AML-193 (cell line): ENCODE measurements at places on chromosomes 13 and 19.

GRCh38 chr19:17796013-17796837 is 1.3 kb downstream of the B3GNT3 start:
- DNase-seq, result no peak

GRCh38 chr13:24905242-24905641 is 141.3 kb downstream of the RNF17 start:
- no peak for DNase-seq

- DNase-seq, result peak; percentile 23
Measured at GRCh38 chr19:24033963-24034342, 53.0 kb upstream of the ZNF254 start.

DNA sequence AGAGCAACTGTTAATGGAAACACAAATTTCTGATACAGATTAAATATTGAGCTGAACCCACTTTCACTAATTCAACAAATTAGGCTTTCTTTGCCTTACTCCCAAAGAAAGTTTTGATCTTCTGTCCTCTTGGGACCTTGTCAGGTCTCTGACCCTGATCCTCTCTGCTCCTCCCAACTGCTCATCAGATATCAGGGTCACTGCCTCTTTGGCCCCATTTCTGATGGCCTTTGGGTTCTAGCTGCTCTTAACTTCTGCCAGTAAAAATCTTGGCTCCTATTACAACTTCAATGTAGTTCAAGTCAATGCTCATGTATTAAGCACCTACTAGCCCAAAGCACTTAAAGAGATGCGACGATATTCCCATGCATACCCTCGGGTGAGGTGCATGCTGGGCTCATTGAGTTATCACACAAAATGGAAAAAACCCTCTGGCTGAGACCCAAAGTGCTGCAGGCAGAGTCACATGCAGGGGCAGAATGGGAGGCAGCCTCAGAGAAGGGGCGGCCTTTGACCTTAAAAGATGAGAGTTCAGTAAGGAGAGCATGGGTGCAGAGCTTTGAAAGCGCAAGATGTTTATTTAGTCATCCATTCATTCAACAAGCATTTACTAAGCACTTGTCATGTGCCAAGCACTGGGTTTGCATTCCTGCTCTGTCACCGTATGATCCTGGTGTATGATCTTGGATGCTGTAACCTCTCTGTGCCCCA is 183.4 kb downstream of the USP12 start:
- DNase-seq, result no peak

- DNase-seq, result no peak
Measured at GRCh38 chr19:42512743-42513304, 15.5 kb downstream of the CEACAM1 start.

GRCh38 chr13:75492389-75492788 is 10.4 kb upstream of the TBC1D4 start:
- DNase-seq, result no peak

- no peak for DNase-seq
Measured at GRCh38 chr19:1577090-1577928, 9.2 kb upstream of the MEX3D start.

GRCh38 chr19:51333836-51334460 is 8.0 kb downstream of the VSIG10L start:
- DNase-seq, result no peak

- no peak for DNase-seq
Measured at GRCh38 chr13:113904411-113904810, 40.5 kb upstream of the GAS6 start.

DNA sequence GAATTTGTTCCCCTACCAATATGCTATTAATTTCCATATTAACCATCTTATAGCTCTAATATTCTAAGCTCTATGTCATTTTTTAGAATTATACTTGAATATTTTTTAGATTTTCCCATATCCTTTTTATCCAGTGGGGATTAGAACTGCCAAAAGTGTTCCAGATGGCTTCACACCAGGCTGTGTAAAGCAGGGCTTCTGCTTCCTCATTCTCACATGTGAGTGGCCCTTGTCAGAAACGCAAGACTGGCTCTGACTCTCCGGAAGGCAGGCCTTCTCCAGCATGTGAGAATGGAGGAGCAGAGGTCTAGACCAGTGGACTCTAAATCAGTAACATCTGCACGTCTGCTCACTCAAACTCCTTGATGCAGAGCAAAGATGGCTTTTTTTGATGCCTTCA is 650.1 kb downstream of the FGF9 start:
- no peak for DNase-seq

DNA sequence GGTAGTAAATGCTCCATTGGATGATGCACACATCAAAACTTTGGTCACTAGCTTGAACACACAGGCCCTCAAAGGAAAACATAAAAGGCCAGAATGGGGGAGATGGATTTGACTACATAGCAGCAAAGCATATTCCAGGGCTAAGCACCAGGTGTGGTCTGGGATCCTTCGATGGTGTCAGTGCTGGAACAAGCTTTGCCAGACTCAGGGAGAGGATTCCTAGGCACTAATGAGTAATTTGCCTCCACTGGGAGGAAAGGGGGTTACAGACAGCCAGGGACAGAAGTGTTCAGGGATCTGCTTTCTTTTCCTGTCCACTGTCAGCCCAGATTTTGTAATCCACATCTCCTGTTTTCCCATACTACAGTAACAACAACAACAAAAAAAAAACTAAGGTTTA is 157.2 kb upstream of the OBI1 start:
- DNase-seq, result no peak

DNA sequence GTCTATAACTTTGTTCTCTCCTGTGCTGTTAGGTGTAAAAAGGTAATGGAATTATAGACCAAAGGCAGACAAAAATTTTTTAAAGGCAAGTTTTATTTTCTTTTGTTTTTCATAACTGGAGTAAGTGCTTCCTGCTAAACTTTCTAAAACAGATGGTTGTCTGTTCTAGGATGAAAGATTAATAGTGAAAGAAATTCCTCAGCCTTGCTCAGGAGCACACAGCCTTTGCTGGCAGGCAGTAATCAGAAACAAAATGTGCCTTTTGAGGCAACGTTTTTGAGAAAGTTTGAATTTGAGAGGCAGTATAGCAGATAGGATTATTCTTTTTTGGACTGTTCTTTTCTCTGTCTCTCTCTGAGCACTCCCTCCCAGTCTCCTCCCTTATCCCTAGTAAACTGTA is 2749.5 kb downstream of the PCDH9 start:
- no peak for DNase-seq

GRCh38 chr13:28173793-28174192 is 35.4 kb downstream of the PAN3 start:
- no peak for DNase-seq

- DNase-seq, result no peak
Measured at GRCh38 chr19:23318143-23318542, 67.9 kb upstream of the ZNF724 start.

GRCh38 chr13:109783447-109783814 is 3.0 kb downstream of the IRS2 start:
- DNase-seq, result peak; percentile 29

- DNase-seq, result no peak
Measured at GRCh38 chr13:31008400-31009115, 76.1 kb downstream of the TEX26 start.

DNA sequence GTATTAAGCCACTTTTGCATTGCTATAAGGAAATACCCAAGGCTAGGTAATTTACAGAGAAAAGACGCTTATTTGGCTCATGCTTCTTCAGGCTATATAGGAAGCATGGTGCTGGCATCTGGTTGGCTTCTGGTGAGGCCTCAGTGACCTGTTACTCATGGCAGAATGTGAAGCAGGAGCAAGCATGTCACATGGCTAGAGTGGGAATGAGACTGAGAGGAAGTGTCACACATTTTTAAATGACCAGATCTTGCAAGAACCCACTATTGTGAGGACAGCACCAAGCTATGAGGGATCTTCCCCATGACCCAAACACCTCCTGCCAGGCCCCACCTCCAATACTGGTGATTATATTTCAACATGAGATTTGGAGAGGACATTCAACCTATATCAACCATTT is 25.7 kb upstream of the IGFL4 start:
- no peak for DNase-seq

- no peak for DNase-seq
Measured at GRCh38 chr13:97521726-97522125, 87.8 kb downstream of the RAP2A start.

DNA sequence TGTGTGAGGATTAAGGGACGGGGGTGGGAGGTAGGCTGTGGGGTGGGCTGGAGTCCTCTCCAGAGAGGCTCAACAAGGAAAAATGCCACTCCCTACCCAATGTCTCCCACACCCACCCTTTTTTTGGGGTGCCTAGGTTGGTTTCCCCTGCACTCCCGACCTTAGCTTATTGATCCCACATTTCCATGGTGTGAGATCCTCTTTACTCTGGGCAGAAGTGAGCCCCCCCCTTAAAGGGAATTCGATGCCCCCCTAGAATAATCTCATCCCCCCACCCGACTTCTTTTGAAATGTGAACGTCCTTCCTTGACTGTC is 5.5 kb downstream of the FOSB start:
- DNase-seq, result no peak

GRCh38 chr13:96223231-96223630 is 133.3 kb downstream of the HS6ST3 start:
- DNase-seq, result no peak

DNA sequence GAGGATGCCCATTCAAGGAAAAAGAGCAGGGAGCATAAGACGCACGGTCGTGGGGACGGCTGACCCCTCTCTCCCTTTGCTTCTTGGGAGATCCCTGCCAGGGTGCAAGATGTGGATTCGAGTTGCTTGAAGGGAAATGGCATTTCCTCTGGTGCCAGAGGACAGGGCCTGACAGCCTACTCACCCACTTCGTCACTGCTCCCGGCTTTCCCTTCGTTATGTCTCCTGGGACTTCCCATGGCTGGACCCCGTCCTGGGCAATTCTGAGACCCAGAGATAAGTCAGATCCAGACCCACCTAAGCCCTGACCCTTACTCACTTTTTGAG is 1.2 kb downstream of the TBC1D17 start:
- DNase-seq, result no peak

- no peak for DNase-seq
Measured at GRCh38 chr13:22592515-22592914, 588.3 kb upstream of the SGCG start.

GRCh38 chr19:35355791-35356460 is 2.3 kb upstream of the FFAR3 start:
- DNase-seq, result no peak

DNA sequence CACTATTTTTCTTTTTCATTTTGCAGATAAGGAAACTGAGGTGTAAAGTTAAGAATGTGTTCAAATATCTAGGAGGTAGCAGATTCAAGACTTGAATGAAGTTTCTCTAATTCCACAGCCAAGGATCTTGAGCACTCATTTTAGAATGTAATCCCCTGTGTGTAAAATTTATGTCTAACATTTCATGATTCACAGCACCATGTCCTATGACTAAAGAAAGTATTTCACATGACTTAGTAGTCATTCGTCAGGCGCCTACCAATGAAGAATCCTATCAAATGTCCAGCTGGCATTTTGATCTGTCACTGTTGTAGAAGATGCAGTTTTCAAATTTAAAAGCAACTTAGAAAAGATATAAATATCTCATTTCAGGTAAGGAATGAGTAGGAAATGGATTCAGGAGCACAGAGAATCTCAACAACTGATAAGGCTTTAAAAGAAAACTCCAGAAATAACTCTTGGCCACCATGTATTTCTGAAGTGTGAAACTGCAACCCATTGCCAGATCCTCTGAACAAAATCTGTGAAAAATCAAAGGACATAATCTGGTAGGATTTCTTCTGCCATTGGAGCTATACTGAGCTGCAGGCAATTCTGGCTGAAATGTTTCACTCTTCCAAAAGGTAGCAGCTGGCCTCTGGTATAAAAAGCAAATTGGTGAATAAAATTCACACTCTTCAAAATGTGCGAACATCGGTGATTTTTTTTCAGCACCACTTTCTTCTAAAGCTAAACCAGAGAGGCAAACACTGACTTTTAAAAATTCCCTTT is 92.2 kb downstream of the DCLK1 start:
- DNase-seq, result no peak

DNA sequence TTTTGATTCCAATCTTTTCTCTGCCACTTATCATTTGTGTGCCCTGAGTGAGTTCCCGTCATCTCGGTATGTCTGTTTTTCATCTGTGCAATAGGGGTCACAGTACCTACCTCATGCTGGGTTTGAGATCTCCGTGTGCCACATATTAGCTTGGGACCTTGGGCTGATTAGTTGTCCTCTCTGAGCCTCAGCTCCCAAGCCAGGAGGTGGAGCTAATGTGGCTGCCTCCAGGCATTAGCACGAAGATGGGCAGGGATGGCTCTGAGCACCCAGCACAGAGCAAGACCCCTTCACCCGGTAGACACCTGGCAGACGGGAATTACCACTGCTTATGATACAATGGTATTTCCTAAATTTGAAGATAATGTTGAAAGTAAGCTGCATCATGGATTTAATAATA is 35.8 kb upstream of the XPO4 start:
- DNase-seq, result no peak

- no peak for DNase-seq
Measured at GRCh38 chr19:57620673-57621348, 6.8 kb downstream of the ZNF134 start.
